ENCODE measurements at places on chromosomes 16 and 17. TPM values are rescaled to one million over a fixed set of nuclear protein-coding genes. Genes with fewer than 3 reads are reported as not detected.

Gene CD300H
- total RNA-seq: not detected

DNA sequence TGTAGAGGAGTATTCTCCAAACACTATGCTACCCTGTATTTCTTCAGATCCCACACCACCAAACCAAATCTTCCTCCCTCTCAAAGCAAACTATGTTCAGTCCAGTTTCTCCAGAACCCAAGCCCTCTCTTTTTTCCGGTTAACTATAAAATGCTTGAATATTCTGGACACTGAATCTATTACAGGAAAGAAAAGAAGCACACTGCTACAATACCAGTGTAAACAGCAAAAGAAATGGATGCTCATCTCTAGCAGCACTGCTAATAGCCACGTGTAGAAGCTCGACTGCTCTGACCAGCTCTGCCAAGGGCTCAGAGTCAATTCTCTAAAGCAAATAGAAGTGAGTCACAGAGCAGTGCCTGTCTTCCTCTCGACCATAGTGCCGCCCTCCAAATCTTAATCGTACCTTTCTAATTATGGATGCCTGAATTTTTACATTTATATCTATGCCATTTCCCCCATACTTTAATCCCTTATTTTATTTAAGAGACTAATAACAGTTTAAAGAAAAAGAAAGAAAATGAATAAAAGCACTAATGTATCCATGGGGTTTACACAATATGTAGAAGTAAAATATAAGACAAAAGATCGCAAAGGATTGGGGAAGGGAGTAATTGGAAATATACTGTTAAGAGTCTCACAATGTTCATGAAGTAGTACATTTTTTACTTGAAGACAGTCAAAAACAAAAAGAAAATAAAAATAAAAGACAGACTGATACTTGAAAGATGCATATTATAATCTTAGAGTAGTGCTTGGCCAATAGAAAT is 154.5 kb downstream of the PARN start:
- H3K4me3 ChIP-seq: no peak overlapping the region
- peaks cover 6% of the 10 kb centered on the region for H3K4me1 ChIP-seq
- no peak for DNase-seq
- H3K27ac ChIP-seq: no peak overlapping the region
- H3K36me3 ChIP-seq: peaks cover 23% of the 10 kb centered on the region

- peaks cover 24% of the 10 kb centered on the region for H3K4me1 ChIP-seq
- H3K27me3 ChIP-seq: peaks cover 15% of the 10 kb centered on the region
- H3K4me3 ChIP-seq: no peak overlapping the region
- H3K36me3 ChIP-seq: no peaks in the 10 kb centered on the region
Observed at GRCh38 chr16:85465328-85466303, 147.5 kb upstream of the GSE1 start.

- no peak overlapping the region for H3K4me3 ChIP-seq
- H3K4me1 ChIP-seq: peaks cover 59% of the 10 kb centered on the region
- no peaks in the 10 kb centered on the region for H3K36me3 ChIP-seq
- H3K27ac ChIP-seq: peak overlapping the region; percentile 83
- no peaks in the 10 kb centered on the region for H3K27me3 ChIP-seq
Observed at GRCh38 chr17:59848778-59849177, 44.0 kb downstream of the TUBD1 start.

- DNase-seq: no peak
- no peaks in the 10 kb centered on the region for H3K36me3 ChIP-seq
- no peaks in the 10 kb centered on the region for H3K4me1 ChIP-seq
- H3K27ac ChIP-seq: peak overlapping the region; percentile 28
- no peak overlapping the region for H3K4me3 ChIP-seq
Observed at GRCh38 chr17:41439375-41439774, 1.4 kb downstream of the KRT38 start.

Gene KRTAP4-5
- total RNA-seq: not detected

Gene GAST
- 32.0 TPM for total RNA-seq

GRCh38 chr17:55458978-55459377 is 37.3 kb upstream of the MMD start:
- H3K4me1 ChIP-seq: no peaks in the 10 kb centered on the region
- H3K27me3 ChIP-seq: no peaks in the 10 kb centered on the region
- H3K4me3 ChIP-seq: no peak overlapping the region
- no peaks in the 10 kb centered on the region for H3K36me3 ChIP-seq
- H3K27ac ChIP-seq: no peak overlapping the region
- no peak for DNase-seq

DNA sequence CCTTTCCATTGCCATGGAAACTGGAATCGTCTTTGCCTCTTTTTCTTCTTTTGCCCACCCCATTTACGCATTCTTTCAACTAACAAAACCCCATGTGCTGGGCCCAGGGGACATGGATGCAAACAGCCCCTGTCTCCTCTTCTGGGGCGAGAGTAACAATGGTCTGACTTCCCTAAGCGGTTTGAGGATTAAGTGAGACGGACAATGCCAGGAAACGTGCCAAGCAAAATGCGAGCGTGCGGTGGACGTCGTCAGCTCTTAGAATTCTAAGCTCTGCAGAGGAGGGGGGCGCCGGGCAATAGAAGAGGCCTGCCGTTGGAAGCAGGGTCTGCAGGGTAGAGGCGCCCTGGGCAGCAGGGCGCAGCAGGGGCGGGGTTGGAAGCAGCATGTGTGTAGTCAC is 42.4 kb upstream of the JPH3 start:
- no peaks in the 10 kb centered on the region for H3K36me3 ChIP-seq
- no peak for DNase-seq
- peaks cover 11% of the 10 kb centered on the region for H3K27me3 ChIP-seq
- H3K4me3 ChIP-seq: no peak overlapping the region

DNA sequence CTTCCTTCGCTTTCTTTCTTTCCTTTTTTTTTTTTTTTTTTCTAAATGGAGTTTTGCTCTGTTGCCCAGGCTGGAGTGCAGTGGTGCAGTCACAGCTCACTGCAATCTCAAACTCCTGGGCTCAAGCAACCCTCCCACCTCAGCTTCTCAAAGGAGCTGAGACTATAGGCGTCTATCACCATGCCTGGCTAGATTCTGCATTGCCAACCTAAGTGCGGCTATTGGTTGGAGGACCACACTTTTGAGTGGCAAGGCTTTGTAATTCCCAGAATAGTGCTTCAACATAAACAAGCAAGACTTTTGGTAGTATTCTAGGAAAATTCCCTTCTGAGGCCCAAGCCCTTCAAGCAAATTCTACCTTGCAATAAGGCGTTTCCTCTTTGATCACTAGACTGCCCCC is 107.8 kb downstream of the YPEL2 start:
- no peak overlapping the region for H3K4me3 ChIP-seq
- H3K4me1 ChIP-seq: peaks cover 11% of the 10 kb centered on the region
- H3K36me3 ChIP-seq: no peaks in the 10 kb centered on the region
- no peaks in the 10 kb centered on the region for H3K27me3 ChIP-seq
- DNase-seq: no peak

DNA sequence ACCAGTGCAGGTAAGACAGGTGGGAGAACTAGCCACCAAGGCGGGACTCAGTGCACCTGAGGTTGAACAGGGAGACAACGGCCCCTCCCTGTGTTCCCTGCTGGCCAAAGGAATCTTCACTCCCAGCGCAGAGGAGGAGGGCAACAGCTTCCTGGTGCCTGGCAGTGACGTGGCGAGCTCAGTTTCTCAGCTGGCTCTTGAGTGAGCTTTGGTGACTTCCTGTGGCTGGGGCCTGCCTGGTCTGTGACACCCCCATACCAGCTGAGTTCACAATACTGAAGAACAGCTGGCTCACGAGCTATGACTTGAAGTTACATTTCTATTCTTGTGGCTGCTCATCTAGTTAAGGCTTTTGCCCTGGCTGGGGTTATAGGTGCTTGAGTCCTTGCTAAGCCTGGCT is 26.1 kb downstream of the WNT9B start:
- H3K4me3 ChIP-seq: no peak overlapping the region
- no peaks in the 10 kb centered on the region for H3K4me1 ChIP-seq
- no peaks in the 10 kb centered on the region for H3K36me3 ChIP-seq
- peaks cover 20% of the 10 kb centered on the region for H3K27me3 ChIP-seq
- DNase-seq: no peak
- no peak overlapping the region for H3K27ac ChIP-seq

Gene DNAH3
- total RNA-seq: 0.22 TPM

Gene NPTX1
- not detected for total RNA-seq

- H3K27me3 ChIP-seq: no peaks in the 10 kb centered on the region
- H3K36me3 ChIP-seq: peaks cover 20% of the 10 kb centered on the region
- DNase-seq: no peak
- H3K4me3 ChIP-seq: no peak overlapping the region
Observed at GRCh38 chr17:2684549-2684948, 27.0 kb downstream of the CLUH start.

GRCh38 chr17:73612031-73612472 is 32.2 kb downstream of the SDK2 start:
- peaks cover 3% of the 10 kb centered on the region for H3K27me3 ChIP-seq
- peaks cover 34% of the 10 kb centered on the region for H3K4me1 ChIP-seq
- no peaks in the 10 kb centered on the region for H3K36me3 ChIP-seq
- H3K4me3 ChIP-seq: no peak overlapping the region
- DNase-seq: no peak
- no peak overlapping the region for H3K27ac ChIP-seq

DNA sequence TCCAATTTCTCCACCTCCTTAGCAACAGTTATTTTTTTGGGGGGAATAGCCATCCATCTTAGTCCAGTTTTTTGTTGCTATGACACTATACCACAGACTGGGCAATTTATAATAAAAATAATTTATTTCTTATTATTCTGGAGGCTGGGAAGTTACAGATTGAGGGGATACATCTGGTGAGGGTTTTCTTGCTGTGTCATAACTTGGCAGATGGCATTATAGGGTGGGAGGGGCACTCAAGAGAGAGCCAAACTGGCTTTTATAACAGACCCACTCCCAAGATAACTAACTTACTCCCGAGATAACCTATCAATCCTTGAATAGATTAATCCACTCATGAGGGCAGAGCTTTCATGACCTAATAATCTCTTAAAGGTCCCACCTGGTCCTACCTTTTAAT is 84.2 kb downstream of the ABCA8 start:
- no peaks in the 10 kb centered on the region for H3K27me3 ChIP-seq
- H3K4me3 ChIP-seq: no peak overlapping the region
- no peak for DNase-seq
- H3K36me3 ChIP-seq: no peaks in the 10 kb centered on the region
- no peak overlapping the region for H3K27ac ChIP-seq
- no peaks in the 10 kb centered on the region for H3K4me1 ChIP-seq

GRCh38 chr17:353838-354234 is 1.2 kb upstream of the RPH3AL start:
- peaks cover 47% of the 10 kb centered on the region for H3K4me1 ChIP-seq
- DNase-seq: no peak
- no peak overlapping the region for H3K4me3 ChIP-seq
- H3K27ac ChIP-seq: peak overlapping the region; percentile 99
- no peaks in the 10 kb centered on the region for H3K27me3 ChIP-seq

- H3K27ac ChIP-seq: no peak overlapping the region
- DNase-seq: no peak
- H3K27me3 ChIP-seq: no peaks in the 10 kb centered on the region
Observed at GRCh38 chr16:74224828-74225612, 71.6 kb upstream of the PSMD7 start.

- no peaks in the 10 kb centered on the region for H3K27me3 ChIP-seq
- H3K36me3 ChIP-seq: peaks cover 17% of the 10 kb centered on the region
- H3K4me3 ChIP-seq: no peak overlapping the region
- H3K4me1 ChIP-seq: no peaks in the 10 kb centered on the region
- DNase-seq: no peak
Observed at GRCh38 chr16:23573817-23574216, 16.3 kb downstream of the UBFD1 start.

- peaks cover 23% of the 10 kb centered on the region for H3K36me3 ChIP-seq
- no peak for DNase-seq
- H3K4me3 ChIP-seq: no peak overlapping the region
Observed at GRCh38 chr17:4090898-4091297, 51.9 kb downstream of the ZZEF1 start.

Gene NUPR1
- not detected for total RNA-seq

DNA sequence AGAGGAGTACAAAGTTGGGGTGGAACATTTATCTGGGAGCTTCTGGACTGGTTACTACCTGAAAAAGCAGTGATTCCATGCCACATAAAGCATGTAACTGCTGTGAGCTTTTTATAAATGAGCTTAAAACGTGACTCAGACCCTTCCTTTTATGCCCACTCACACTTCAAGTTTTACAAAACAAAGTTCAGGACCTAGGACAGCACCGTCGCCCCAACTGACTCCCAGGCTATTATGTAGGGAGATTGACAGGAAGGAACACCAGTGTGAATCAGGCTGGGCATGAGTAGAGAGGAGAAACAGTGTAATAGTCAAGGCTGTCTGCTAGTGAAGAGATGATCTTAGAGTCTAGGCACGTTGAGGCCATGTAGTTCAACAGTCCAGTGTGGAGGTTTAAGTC is 91.6 kb upstream of the DNAH9 start:
- H3K27me3 ChIP-seq: peaks cover 6% of the 10 kb centered on the region
- no peak overlapping the region for H3K4me3 ChIP-seq
- H3K4me1 ChIP-seq: peaks cover under 1% of the 10 kb centered on the region
- no peak overlapping the region for H3K27ac ChIP-seq
- DNase-seq: peak; percentile 56

- H3K27me3 ChIP-seq: no peaks in the 10 kb centered on the region
- peak overlapping the region; percentile 89 for H3K4me3 ChIP-seq
Observed at GRCh38 chr17:72122765-72123529, 2.1 kb downstream of the SOX9 start.

Gene TOP2A
- total RNA-seq: 111 TPM

DNA sequence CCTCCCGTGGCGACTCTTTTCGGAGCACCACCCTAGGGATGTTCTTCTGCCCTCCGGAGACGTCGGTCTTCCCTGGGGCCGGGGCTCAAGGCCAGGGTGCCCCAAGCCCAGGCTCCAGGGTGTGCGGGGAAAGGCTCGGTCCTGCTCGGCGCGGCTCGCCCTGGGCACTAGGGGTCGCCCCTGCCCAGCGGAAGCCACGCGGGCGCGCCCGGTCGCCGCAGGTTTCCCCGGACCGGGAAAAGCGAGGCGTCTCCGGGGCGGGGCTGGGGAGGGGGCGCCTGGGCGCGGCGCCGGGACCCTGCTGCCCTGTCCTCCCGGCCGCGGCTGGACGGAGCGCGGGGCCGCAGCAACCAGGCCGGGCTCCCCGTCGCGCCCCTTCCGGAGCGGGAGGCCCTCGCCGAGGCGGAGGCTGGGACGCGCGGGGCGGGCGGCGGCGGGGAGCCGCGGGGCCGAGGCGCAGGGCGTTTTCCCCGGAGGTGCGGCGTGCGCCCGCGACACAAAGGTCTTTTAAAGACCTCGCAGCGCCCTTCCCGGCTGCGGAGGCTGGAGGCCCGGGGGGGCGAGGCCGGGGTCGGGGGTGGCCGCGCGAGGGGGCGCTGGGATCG is 76.4 kb downstream of the MRC2 start:
- peaks cover 12% of the 10 kb centered on the region for H3K4me1 ChIP-seq
- DNase-seq: peak; percentile 82
- peak overlapping the region; percentile 46 for H3K4me3 ChIP-seq

GRCh38 chr17:37176723-37177122 is 199.1 kb upstream of the C17orf78 start:
- DNase-seq: no peak
- no peaks in the 10 kb centered on the region for H3K27me3 ChIP-seq
- no peak overlapping the region for H3K27ac ChIP-seq
- H3K36me3 ChIP-seq: no peaks in the 10 kb centered on the region

Gene PHB1
- 168 TPM for total RNA-seq

Gene CHP2
- total RNA-seq: not detected
